Left cardiac atrium (tissue), 4 donors: ENCODE measurements at places on chromosomes 6 and 20.

GRCh38 chr6:66940003-66940402, 1233.0 kb upstream of the EYS start:
- no peak for DNase-seq

- DNase-seq = peak; percentile 64
These were observed 10.6 kb downstream of the NOL4L start for GRCh38 chr20:32574296-32575226.

GRCh38 chr20:8305449-8305978, 173.4 kb downstream of the PLCB1 start:
- DNase-seq = peak; percentile 34

DNA sequence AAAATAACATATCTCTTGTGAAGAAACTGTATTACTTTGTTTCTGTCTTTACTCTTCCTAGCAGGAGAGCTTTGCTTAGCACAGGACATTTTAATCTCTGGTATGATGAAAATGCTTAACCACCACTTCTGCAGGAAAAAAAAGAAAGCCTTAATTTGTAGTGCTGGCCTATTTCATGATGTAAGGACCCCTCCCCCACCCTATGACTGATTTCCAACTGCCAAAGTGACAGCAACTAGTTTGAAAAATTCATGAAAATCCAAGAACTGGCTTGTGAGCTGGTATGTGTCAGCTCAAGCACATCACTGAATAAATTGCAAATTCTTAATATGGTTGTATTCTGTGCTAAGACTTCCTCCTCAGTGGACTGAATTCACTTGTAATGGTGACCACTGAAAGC, 125.3 kb downstream of the REV3L start:
- no peak for DNase-seq

DNA sequence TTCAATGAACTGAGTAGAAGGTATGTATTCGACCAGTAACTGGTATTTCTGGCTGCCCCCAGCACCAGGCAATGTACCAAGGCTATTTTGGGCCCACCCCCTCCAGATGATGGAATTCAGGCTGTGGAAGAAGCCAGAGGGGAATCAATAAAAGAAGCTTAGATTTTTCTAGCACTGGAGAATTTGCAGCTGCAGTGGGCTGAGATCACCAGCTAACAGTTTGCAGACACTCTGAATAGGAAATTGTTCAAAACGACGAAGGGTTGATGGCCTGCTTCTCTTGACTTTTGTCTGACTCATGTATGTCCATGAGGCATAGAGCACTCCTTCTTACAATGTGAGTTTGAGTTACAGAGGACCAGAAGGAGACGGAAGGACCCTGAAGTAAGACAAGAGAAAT, 32.4 kb upstream of the FBXO9 start:
- DNase-seq = no peak

DNA sequence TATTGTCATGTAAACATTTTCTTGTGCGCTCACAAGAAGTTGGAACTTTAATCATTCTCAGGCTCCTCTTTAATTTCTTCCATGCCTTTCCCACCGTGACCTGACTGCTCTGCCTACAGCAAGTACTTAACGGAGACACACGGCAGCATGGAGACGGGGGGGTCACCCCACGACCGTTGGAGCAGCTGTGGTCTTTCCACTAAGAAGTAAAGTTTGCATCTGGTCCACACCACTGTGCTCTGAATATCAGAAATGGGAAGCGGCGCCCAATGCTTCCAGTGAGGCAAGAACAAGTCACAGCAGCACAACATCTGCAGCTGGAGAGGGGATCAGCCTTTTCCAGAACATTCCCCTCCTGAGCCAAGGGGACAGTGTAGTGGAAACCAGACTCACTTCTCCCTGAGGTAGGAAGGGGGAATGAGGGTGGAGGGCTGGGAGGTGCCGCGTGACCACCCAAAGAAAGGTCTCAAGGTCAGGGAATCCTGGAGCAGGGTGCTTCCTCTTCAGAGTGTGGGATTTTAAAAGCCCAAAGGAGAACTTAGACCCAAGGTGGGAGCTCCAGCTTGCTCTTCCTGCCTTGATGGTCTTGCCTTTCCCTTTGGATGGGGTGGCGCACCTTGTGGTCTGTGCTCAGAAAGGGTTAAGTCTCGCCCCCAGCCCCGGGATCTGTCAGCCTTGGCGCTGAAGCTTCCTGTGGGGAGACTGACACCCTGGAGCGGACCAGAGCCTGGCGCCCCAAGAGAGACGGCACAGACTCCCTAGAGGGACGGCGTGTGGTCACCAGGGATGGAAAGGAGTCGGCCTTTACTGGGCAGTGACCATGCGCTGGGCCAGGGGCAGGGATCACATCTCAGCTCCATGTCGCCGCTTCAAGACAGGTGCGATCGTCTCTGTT, 25.6 kb upstream of the SMOC2 start:
- no peak for DNase-seq

DNA sequence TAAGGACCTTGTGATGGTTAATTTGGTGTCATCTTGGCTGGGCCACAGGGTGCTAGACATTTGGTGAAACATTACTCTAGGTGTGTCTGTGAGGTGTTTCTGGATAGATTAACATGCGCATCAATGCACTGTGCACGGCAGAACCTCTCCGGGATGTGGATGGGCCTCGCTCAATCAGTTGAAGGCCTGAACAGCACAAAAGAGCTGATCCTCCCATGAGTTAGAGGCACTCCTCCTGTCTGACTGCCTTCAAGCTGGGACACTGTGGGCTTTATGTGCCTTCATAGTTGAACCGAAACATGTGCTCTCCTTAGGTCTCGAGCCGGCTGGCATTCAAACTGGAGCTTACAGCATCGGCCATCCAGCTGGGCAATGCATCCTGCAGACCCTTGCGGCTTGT, 88.8 kb downstream of the HUS1B start:
- DNase-seq = no peak

GRCh38 chr20:17761604-17762003, 61.8 kb downstream of the BANF2 start:
- no peak for DNase-seq

- no peak for DNase-seq
These were observed 3.0 kb upstream of the HUS1B start for GRCh38 chr6:659716-660581.

DNA sequence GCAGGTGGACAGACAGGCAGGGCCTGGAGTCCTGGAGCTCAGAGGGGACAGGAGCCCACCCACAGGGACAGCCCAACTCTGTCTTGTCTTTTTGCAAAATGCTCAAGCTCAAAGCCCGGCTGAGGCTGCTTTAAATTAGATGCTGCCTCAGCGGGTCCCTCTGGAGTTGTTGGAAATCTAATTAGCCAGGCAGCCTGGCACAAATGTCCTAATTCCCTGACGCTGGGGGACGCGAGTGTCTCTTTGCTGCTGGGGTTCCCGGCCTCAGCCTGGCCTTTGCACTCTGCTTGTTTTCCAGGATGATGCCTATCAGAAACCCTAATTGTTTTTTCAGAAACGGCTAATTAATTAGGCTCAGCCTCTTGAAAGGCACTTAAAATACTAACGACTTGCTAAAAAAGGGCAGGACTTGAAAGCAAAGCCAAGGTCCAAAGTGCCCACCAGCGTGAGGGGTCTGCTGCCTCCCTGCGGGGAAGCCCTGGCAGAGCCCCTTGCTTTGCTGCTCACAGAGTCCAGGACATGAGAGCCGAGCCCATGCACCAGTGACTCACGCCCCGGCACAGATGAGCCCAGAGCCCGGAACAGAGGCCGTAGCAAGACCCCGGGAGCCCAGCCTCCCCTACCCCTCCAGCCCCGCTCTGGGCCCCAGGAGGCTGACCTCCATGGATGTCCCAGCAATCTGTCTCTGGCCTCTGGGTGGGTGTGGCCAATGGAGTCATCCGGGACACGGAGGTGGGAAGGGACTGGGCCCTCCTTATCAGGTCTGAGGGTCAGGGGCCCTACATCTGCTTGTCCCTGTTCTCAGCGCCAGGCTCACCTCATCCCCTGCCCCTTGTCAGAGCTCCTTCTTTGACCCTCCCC, 46.0 kb upstream of the BHLHE23 start:
- DNase-seq = peak; percentile 4

DNA sequence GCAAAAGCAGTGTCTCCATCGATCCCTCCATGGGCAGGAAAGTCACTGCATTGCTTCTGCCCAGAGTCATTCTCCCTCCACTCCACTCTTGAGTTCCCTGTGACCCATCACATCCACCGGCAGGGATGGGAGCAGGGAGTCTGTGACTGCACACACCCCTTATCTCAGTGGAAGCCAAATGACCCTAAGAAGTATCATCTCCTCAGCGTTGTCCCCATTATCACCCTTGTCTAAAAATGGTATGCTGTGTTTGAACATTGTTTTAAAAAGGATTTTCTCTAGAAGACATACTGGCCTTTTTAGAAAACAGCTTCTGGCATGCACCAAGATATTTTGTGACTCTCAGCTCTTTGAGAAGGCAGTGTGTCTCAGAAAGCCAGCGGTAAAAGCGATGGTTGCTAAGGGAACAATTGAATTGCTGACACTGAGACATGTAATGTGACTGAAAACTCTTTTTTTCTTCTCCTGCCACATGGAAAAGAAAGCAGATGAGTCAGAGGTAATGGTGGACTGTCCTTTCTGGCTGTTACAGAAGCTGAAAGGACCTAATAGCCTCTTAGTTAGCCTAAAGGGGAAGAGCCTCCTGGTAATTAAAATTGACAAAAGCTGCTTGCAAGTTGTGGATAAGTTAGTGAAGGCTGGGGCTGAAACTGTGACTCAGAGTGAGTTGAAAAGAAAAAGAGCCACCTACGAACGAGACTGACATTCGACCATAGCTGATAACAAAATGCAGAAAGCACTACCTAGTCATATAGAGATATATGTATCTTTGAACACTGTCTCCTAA, 120.5 kb downstream of the MAP3K7 start:
- DNase-seq = no peak

DNA sequence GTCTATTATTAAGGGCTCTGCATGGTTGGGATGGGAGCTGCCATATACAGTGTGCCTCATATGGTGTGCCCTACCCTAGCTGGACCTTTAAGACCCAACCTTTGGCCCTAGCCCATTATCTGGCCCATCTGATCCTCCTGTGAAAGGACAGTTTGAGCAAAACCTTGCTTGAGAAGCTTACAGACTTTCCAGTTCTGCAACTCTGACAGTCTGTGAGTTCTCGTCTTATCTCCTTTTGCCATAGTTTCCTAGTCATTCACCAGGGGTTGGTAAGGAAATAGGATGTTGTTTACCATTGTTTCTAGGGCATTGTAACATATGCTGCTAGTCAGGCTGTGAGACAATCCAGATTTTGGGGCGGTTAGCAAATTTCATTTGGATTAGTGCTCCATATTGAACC, 17.2 kb downstream of the CTNNBL1 start:
- no peak for DNase-seq

DNA sequence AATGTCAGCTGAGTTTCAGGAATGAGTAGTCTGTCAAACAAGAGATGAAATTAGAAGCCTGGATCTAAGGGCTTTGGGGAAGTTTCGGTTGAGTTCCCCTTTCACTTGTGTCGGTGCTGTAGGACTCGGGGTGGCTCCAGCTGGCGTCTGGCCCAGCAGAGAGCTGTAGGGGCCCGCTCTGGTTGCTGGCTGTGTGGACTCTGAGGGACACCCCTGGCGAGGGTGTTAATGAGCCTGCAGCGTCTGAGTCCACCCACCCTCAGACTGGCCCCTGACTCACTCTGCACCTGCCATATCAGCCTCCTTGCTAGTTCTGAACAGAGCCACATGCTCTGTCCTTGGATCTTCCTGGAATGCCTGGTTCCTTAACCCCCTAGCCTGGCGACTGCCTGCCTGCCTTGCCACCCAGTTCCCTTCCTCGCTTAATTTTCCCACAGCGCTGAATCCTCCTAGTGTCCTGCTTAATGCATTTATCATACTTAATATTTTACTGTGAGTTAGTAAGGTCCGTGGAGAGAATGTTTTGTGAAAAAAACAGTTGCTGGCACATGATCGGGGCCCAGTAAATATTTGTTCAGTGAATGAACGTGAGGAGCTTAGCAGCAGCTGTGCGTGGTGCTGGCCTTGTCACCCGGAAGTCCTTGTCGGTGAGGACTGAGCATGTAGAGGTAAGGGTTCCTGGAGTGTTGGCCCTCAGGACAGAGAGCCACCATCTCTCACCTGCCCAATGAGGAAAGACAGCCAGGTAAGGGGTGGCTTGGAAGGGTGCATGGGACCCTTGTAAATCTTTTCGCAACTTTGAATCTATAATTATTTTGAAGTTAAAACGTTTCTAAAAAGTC, 1.6 kb downstream of the DNAJC5 start:
- DNase-seq = peak; percentile 58

DNA sequence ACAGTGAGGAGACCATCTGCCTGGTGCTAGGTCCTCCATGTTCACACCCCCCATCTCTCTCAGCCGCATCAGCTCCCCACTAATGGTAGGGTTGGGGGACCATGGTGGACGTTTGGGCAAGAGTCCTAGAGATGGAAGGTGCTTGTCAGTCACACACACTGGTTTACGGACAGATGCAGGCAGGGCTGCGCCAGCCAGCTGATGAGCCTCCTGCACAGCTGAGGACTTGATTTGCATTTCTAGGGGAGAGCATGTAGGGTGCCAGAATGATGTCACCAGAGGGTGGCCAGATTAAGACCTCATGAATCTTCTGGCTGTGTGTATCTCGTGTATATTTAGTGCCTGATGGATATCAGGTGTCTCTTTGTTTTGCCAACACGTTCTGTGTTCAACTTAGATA, 28.6 kb downstream of the CST8 start:
- DNase-seq = no peak

DNA sequence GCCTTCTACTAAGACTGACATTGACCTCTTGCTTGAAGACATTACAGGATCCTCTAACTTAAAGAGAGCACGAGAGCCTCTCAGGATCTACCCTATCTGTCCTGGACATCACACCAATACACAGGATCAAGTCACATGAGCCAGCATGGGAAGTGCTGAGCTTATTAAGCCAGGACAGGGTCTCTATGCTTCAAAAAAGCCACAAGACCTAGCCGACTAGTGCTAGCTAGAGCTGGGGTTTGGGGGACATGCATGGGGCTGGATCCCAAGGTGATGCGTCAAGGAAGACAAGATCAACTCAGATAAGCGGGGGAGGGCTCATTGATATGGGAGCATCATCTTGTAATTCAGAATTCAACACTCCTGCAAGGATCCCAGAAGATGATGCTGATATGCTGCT, 167.2 kb upstream of the TAB2 start:
- DNase-seq = no peak

DNA sequence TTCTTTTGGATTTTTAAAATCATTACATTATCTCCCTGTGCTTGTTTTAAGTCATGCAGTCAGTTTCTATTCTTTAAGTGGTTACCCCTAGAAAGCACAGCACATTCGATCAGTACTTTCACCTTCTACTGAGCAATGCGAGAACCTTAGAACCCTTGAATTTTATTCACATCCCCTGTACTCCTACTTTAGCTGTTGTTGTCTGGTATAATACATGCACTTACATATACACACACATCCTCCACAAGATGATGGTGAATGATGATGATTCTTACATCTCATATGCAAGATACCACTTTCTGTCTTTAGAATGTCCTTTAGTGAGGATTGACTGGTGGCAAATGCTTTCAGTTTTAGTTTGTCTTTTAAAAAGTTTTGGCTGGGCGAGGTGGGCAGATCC, 5.7 kb downstream of the CDC40 start:
- DNase-seq = no peak

DNA sequence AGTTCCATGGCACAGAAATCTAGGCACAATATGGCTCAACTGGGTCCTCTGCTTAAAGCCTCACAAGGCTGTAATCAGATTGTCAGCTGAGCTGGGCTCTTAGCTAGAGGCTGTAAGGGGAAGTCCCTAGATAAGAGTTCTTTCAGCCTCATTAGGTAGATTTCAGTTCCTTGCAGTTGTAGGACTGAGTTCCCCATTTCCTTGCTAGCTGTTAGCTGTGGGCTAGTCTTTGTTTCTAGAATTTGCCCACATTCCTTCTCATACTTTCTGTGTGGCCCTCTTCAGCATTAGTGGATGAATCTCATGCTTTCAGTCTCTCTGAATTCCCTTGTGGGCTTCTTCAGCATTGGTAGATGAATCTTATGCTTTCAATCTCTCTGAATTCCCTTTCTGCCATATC, 71.0 kb upstream of the MRAP2 start:
- DNase-seq = no peak
